ENCODE measurements at places on chromosomes 13 and 19. TPM values are rescaled to one million over a fixed set of nuclear protein-coding genes. Genes with fewer than 3 reads are reported as not detected.

DNAAF3 gene
- total RNA-seq: 2.4 TPM

GJB6 gene
- not detected for total RNA-seq

- H3K4me3 ChIP-seq: peak within 1 kb of the TSS; percentile 97
- peaks cover 19% of the 10 kb centered on the region for H3K27me3 ChIP-seq
Observed at GRCh38 chr19:58554494-58555368, at the start of gene CHMP2A. Gene CHMP2A (minus strand): TSS chr19:58555105. CDS start chr19:58554212, 893 bp downstream.

- H3K4me3 ChIP-seq: no peak overlapping the region
- no peaks in the 10 kb centered on the region for H3K36me3 ChIP-seq
- no peak overlapping the region for H3K27ac ChIP-seq
Observed at GRCh38 chr13:113005076-113005865, 36.3 kb downstream of the MCF2L start.

Measured in glutamatergic neuron (in vitro differentiated cells).